ENCODE measurements at places on chromosomes 7 and 10. TPM values are rescaled to one million over a fixed set of nuclear protein-coding genes. Genes with fewer than 3 reads are reported as not detected.

GRCh38 chr7:3922175-3922635, 621.2 kb downstream of the SDK1 start:
- H3K4me3 ChIP-seq: no peak overlapping the region
- H3K4me1 ChIP-seq: no peaks in the 10 kb centered on the region
- H3K27ac ChIP-seq: no peak overlapping the region
- no peaks in the 10 kb centered on the region for H3K27me3 ChIP-seq

- H3K27me3 ChIP-seq: no peaks in the 10 kb centered on the region
- H3K4me3 ChIP-seq: no peak overlapping the region
- H3K36me3 ChIP-seq: no peaks in the 10 kb centered on the region
- H3K4me1 ChIP-seq: no peaks in the 10 kb centered on the region
- H3K27ac ChIP-seq: no peak overlapping the region
These were observed 128.3 kb downstream of the CCDC3 start for GRCh38 chr10:12873172-12873571.

GRCh38 chr10:123180101-123181090, 26.2 kb downstream of the BUB3 start:
- no peaks in the 10 kb centered on the region for H3K36me3 ChIP-seq
- no peak for DNase-seq
- H3K27me3 ChIP-seq: no peaks in the 10 kb centered on the region

- H3K4me1 ChIP-seq: peaks cover 10% of the 10 kb centered on the region
- no peak overlapping the region for H3K27ac ChIP-seq
- no peak overlapping the region for H3K4me3 ChIP-seq
- no peak for DNase-seq
- H3K36me3 ChIP-seq: no peaks in the 10 kb centered on the region
- no peaks in the 10 kb centered on the region for H3K27me3 ChIP-seq
These were observed 50.4 kb downstream of the FAM171A1 start for GRCh38 chr10:15320522-15321203.

- DNase-seq: no peak
- H3K36me3 ChIP-seq: no peaks in the 10 kb centered on the region
- no peaks in the 10 kb centered on the region for H3K27me3 ChIP-seq
- no peak overlapping the region for H3K27ac ChIP-seq
- no peak overlapping the region for H3K4me3 ChIP-seq
These were observed 221.2 kb downstream of the PARD3 start for GRCh38 chr10:34593930-34594329.

DNA sequence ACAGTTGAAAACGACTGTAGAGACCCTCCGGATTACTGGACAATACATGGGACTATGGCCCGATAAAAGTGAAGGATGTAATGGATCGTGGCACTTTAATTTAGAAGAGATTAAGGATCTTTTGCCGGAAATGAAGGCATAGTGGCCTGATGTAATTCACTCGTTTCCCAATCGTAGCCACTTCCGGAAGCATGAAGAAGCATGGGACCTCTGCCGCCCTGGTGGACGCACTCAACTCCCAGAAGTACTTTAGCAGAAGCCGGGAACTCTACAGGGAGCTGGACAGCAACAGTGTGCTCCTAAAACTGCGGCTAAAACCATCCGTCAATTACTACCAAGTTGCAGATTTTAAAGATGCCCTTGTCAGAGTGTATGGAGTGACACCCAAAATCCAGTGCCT, 59.6 kb upstream of the NUPR2 start:
- DNase-seq: no peak
- no peaks in the 10 kb centered on the region for H3K36me3 ChIP-seq
- H3K27me3 ChIP-seq: no peaks in the 10 kb centered on the region
- H3K27ac ChIP-seq: no peak overlapping the region

DNA sequence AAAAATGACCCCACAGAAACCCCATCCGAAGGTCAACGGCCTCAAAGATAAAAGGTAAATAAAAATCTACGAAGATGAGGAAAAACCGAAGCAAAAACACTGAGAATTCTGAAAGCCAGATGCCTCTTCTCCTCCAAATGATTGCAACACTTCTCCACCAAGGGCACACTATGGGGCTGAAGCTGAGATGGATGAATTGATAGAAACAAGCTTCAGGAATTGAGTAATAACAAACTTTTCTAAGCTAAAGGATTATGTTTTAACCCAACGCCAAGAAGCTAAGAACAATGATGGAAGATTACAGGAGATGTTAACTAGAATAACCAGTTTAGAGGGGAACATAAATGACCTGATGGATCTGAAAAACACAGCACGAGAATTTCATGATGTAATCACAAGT, 127.8 kb downstream of the MACC1 start:
- H3K4me1 ChIP-seq: no peaks in the 10 kb centered on the region
- H3K27ac ChIP-seq: no peak overlapping the region
- no peaks in the 10 kb centered on the region for H3K36me3 ChIP-seq
- no peaks in the 10 kb centered on the region for H3K27me3 ChIP-seq
- no peak for DNase-seq

DNA sequence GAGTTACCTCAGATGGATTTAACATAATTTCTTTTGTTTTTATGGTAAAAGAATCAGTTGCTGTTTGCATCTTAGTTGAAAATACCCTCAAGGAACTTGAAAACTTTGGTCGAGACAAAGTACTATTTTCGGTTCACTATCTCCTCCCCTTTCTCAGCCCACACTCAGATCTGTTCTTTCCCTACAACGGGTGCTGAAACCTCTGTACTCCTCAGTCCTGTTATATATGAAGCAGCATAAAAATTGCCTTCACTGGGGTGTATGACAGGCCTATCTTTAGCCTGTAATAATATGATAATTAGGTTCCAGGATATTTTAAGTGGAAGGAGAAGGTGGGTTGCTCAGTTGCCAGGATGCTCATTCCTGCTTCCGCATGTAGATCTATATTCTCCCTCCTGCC, 105.2 kb upstream of the NOBOX start:
- no peak overlapping the region for H3K4me3 ChIP-seq
- H3K27ac ChIP-seq: no peak overlapping the region
- H3K4me1 ChIP-seq: no peaks in the 10 kb centered on the region
- no peak for DNase-seq
- H3K36me3 ChIP-seq: no peaks in the 10 kb centered on the region

DNA sequence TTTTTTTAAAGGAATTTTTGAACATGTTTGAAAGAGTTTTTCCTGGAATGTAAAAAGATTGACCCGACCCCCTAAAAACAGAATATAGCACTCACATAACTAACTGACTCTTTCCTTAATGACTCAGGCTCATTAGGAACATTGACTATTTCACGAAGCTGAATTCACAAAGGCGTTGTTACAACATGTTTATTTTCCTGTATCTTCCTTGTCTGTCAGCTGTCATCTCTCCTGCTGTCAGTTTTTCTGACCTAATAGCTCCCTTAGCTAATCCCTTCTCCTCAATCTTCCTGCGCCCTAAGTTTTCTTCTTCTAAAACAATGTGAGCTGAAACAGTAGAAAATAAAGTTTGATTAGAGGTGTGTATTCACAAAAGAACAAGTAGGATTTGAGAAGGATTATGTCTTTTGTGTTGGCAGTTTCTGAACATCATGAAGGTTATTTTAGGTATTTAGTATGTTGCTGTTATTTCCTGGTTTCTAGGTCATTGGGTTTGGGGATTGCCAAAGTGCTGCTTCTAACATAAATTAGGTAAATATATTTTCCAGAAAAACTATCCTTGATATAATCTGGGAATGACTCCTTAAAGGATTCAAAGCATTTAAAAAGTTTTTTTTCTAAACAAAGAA, 4.6 kb upstream of the MDFIC start:
- H3K36me3 ChIP-seq: no peaks in the 10 kb centered on the region
- H3K27me3 ChIP-seq: no peaks in the 10 kb centered on the region
- no peak overlapping the region for H3K27ac ChIP-seq
- H3K4me3 ChIP-seq: no peak overlapping the region

DNA sequence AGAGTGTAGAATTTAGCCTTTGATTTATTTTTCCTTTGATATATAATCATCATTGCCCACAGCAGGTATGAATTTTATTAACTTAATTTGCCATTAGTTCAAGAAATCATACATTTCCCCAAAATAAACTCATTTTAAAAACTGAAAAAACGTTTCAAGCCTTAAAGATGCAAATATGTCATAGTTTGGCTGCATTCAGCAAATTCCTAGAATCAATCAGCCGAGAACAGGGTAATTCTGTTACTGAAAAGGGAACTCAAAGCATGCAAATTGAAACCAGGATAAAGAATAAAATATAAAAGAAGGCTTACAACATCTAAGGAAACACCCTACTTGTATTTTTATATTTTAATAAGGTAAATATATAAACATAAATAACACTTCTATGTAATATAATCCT, 233.8 kb upstream of the PRKCQ start:
- no peak for DNase-seq
- H3K4me3 ChIP-seq: no peak overlapping the region
- no peaks in the 10 kb centered on the region for H3K27me3 ChIP-seq
- no peaks in the 10 kb centered on the region for H3K36me3 ChIP-seq
- no peak overlapping the region for H3K27ac ChIP-seq
- H3K4me1 ChIP-seq: no peaks in the 10 kb centered on the region

DNA sequence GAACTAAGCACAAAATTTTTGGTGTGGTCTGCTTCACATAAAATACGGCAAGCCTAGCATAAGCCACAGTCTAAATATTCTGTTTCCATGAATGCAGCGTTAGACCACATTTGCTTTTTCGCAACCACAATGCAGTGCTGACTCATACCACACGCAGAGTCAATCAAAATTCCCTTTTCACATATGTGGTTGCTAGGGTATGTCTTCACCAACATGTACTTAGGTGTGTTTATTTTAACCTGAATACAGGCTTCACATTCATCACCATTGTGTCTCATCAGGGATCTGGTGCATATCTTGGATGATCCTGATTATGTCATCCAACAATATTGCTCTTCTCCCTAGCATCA, 90.8 kb downstream of the CHN2 start:
- H3K4me1 ChIP-seq: no peaks in the 10 kb centered on the region
- no peaks in the 10 kb centered on the region for H3K27me3 ChIP-seq
- no peak overlapping the region for H3K4me3 ChIP-seq
- no peak overlapping the region for H3K27ac ChIP-seq
- H3K36me3 ChIP-seq: no peaks in the 10 kb centered on the region

DNA sequence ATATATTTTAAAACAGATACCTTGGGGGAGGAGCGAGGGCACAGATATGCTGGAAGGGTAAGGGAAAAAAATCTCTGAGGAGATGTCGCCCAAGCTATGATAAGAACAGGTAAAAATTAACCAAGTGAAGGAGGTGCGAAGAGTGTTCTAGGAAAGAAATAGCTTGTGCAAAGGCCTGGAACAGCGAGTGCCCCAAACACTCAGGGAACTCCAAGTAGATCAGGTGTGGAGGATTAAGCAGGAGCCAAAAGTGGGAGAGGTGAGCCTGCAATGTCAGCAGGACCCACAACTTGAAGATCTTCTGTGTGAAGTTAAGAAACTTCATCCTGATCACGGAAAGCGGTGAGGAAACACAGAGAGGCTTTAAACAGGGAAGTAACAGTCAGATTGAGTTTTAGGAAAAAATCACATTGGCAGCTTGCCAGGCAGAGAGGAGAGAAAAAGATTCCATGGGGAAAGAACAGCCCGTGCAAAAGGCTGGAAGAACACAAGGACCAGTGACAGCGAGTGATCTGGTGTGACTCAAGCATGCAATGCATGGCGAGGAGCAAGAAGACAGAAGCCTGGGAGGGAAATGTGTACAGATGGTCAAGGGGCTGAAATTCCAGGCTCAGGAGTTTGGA, 30.7 kb downstream of the FGF8 start:
- H3K4me1 ChIP-seq: no peaks in the 10 kb centered on the region
- H3K4me3 ChIP-seq: no peak overlapping the region
- H3K27ac ChIP-seq: no peak overlapping the region
- H3K36me3 ChIP-seq: no peaks in the 10 kb centered on the region
- no peaks in the 10 kb centered on the region for H3K27me3 ChIP-seq

GRCh38 chr7:142303650-142304049, 45.8 kb upstream of the PRSS58 start:
- no peak overlapping the region for H3K4me3 ChIP-seq
- no peak overlapping the region for H3K27ac ChIP-seq
- no peaks in the 10 kb centered on the region for H3K36me3 ChIP-seq
- H3K4me1 ChIP-seq: no peaks in the 10 kb centered on the region
- H3K27me3 ChIP-seq: no peaks in the 10 kb centered on the region
- DNase-seq: no peak

DNA sequence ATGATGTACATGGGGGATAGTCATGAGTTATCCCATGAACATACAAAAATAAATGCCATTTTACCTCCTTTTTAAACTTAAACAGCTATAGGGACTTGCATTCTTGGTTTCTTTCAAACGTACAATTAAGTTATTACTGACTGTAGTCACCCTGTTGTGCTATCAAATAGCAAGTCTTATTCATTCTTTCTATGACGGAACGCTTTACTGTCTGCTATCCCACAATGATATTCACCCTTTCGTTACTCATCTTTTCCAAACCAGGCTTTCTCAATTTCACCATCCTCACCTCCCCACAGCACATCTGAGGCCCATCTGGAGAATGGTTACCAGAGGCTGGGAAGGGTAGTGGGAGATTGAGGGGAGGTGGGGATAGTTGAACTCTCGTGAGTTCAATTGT, 218.8 kb downstream of the PHF14 start:
- no peaks in the 10 kb centered on the region for H3K36me3 ChIP-seq
- H3K27me3 ChIP-seq: no peaks in the 10 kb centered on the region
- H3K27ac ChIP-seq: no peak overlapping the region
- H3K4me3 ChIP-seq: no peak overlapping the region

GRCh38 chr7:90677486-90678404, 81.6 kb downstream of the CDK14 start:
- no peak overlapping the region for H3K4me3 ChIP-seq
- no peaks in the 10 kb centered on the region for H3K4me1 ChIP-seq
- DNase-seq: no peak
- H3K27me3 ChIP-seq: no peaks in the 10 kb centered on the region
- no peaks in the 10 kb centered on the region for H3K36me3 ChIP-seq

DNA sequence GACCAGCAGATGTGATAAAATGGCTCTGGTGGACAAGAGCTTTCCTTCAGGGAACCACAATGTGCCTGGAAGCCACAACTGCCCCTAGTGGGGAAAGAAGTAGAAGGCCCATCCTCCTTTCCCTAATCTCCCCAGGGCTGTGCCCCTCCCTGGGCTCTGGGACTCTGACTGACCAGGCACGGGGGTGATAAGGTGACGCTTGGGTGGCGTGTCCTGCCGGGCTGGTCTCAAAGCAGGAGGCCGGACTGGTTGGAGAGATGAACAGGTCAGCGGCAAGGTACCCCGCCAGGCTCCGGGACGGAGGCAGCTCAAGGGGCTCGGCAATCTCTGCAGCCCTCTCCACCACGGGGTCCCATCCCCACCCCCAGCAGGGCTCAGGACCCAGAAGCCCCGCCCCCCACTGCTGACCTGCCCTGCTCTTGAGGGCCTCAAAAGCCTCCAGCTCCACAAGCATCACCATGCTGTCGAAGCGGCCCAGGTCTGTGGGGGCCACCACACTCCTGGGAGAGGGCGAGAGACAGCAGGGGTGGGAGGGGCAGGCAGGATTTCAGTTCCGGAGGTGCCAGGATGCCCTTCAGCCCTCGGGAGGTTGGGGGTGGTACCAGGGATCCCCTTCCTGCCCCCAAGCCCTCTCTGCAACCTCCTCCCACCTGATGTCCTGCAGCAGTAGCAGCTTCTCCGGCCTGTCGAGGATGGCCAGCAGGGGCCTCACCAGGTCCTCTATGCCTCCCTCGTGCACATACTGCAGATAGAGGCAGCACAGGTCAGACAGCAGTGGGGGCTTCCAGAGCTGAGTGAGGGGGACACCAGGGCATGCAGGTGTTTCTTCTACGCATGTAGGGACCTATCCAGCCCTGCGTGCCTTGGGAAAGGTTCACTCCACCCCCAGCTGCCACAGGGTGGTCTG, 12.2 kb downstream of the LZTS2 start:
- no peaks in the 10 kb centered on the region for H3K36me3 ChIP-seq
- DNase-seq: no peak
- no peak overlapping the region for H3K4me3 ChIP-seq
- H3K27me3 ChIP-seq: no peaks in the 10 kb centered on the region
- H3K27ac ChIP-seq: no peak overlapping the region
- H3K4me1 ChIP-seq: no peaks in the 10 kb centered on the region

HACD1 gene
- 103 TPM for total RNA-seq

CARD11 gene
- 1.8 TPM for total RNA-seq

MYH16 gene
- not detected for total RNA-seq

SLC18A3 gene
- total RNA-seq: not detected
